ENCODE measurements at places on chromosomes 12 and 14. TPM values are rescaled to one million over a fixed set of nuclear protein-coding genes. Genes with fewer than 3 reads are reported as not detected.

The KRT73 gene
- not detected for total RNA-seq

The RAD9B gene
- total RNA-seq = 0.35 TPM

The SLC15A5 gene
- not detected for total RNA-seq

The CAPZA3 gene
- total RNA-seq = 0.20 TPM

The CCDC175 gene
- 0.58 TPM for total RNA-seq

The RDH12 gene
- total RNA-seq = 166 TPM

The ENDOU gene
- not detected for total RNA-seq

The DCN gene
- 387 TPM for total RNA-seq

The FAIM2 gene
- total RNA-seq = 13.0 TPM

The KIF5A gene
- 0.81 TPM for total RNA-seq

The PPFIA2 gene
- total RNA-seq = 2.6 TPM

The ABHD4 gene
- 77.2 TPM for total RNA-seq

The GAS2L3 gene
- 65.9 TPM for total RNA-seq

The GALNT6 gene
- total RNA-seq = 6.2 TPM

The C1QL4 gene
- 0.12 TPM for total RNA-seq

The GPR135 gene
- 3.4 TPM for total RNA-seq

The FOXN4 gene
- total RNA-seq = not detected

The RNASE4 gene
- total RNA-seq = 135 TPM

The IAPP gene
- not detected for total RNA-seq

The GPRC5D gene
- total RNA-seq = not detected

The CNTN1 gene
- total RNA-seq = 38.6 TPM

The ERH gene
- 136 TPM for total RNA-seq

The ASIC1 gene
- 4.1 TPM for total RNA-seq

The ABHD12B gene
- 1.0 TPM for total RNA-seq

The IFI27L1 gene
- total RNA-seq = 19.8 TPM

The EIF4B gene
- total RNA-seq = 546 TPM

The CABP1 gene
- total RNA-seq = 2.3 TPM

The ASCL1 gene
- total RNA-seq = not detected

The E2F7 gene
- 0.55 TPM for total RNA-seq

The TAS2R9 gene
- not detected for total RNA-seq

The PLEKHG3 gene
- total RNA-seq = 101 TPM

The SLCO1A2 gene
- total RNA-seq = not detected

The ZFHX2 gene
- total RNA-seq = 12.5 TPM

The CEP128 gene
- total RNA-seq = 4.9 TPM

The CEBPE gene
- 0.20 TPM for total RNA-seq

The SELPLG gene
- 22.4 TPM for total RNA-seq

The GPD1 gene
- total RNA-seq = 21.5 TPM

The SLC25A47 gene
- total RNA-seq = 0.20 TPM

The GPR84 gene
- 1.8 TPM for total RNA-seq

The TUBA1C gene
- 99.4 TPM for total RNA-seq

The BICDL1 gene
- total RNA-seq = 26.7 TPM

The NID2 gene
- 14.6 TPM for total RNA-seq

The NR4A1 gene
- 131 TPM for total RNA-seq

The DUSP6 gene
- 155 TPM for total RNA-seq

The SLC6A15 gene
- 0.12 TPM for total RNA-seq

The TCP11L2 gene
- total RNA-seq = 48.9 TPM

The TAS2R50 gene
- total RNA-seq = 1.3 TPM

The KRT75 gene
- not detected for total RNA-seq

The CDH24 gene
- 22.1 TPM for total RNA-seq
